RKO (cell line): ENCODE measurements at places on chromosomes 4 and X.

DNA sequence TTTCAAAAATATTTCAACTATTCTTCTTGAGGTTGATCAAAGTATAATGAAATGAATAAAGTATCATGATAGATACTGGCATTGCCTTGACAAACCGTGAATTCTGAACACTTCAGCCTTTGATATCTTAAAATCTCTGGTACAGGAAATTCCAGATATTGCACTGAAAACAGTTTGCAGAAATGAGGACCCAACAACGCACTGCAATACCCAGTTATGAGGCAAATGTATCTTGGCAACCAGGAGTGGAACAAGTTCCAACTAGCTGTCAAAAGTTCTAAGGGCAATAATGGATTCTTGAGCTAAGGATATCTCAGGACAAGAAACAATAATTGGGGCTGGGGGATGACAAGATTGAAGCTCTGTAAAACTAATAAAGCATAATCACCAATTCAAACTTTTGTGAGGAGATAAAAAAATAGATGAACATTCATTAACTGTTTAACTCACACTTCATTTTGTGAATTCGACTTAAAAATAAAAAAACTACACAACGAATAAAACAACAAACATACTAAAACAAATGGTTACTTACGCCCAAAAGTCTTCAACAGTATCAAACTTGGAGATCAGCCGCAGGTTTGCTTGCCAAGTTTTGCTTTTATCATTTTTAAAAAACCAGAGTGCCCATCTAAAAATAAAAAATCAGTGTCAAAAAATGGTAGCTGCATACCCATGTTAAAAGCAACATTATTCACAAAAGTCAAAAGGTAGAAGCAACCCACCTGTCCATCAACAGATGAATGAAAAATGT is 38.1 kb downstream of the EIF4E start:
- DNase-seq: no peak

- no peak for DNase-seq
Observed at GRCh38 chr4:38925492-38926413, 58.1 kb downstream of the FAM114A1 start.

DNA sequence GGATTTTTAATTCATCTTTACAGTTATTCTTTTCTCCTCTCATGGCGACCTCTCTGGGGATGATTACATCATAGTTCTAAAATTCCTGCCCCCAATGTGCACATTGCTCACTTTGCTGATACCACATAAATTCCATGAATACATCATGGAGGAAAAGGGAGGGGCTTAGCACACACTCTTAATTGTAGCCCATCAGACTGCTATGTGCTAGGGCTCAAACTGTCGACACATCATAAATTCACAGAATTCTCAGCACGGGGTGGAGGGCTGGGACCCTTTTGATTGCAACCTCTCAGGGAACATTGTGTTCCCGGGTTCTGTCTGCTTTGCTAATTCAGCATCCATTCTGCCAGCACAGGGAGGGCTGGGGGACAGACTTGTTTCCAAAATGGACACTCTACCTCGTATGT is 592.9 kb downstream of the BCOR start:
- no peak for DNase-seq

GRCh38 chrX:10212395-10212794 is 55.6 kb downstream of the CLCN4 start:
- no peak for DNase-seq

- DNase-seq: no peak
Observed at GRCh38 chrX:153380691-153381090, 20.5 kb downstream of the PNMA6E start.

GRCh38 chr4:42672359-42673081 is 15.6 kb upstream of the ATP8A1 start:
- DNase-seq: no peak
